GM04504 (cell line): ENCODE measurements at places on chromosomes 16 and 17.

GRCh38 chr16:78640886-78641285 lies 541.4 kb downstream of the WWOX start:
- DNase-seq, result no peak

DNA sequence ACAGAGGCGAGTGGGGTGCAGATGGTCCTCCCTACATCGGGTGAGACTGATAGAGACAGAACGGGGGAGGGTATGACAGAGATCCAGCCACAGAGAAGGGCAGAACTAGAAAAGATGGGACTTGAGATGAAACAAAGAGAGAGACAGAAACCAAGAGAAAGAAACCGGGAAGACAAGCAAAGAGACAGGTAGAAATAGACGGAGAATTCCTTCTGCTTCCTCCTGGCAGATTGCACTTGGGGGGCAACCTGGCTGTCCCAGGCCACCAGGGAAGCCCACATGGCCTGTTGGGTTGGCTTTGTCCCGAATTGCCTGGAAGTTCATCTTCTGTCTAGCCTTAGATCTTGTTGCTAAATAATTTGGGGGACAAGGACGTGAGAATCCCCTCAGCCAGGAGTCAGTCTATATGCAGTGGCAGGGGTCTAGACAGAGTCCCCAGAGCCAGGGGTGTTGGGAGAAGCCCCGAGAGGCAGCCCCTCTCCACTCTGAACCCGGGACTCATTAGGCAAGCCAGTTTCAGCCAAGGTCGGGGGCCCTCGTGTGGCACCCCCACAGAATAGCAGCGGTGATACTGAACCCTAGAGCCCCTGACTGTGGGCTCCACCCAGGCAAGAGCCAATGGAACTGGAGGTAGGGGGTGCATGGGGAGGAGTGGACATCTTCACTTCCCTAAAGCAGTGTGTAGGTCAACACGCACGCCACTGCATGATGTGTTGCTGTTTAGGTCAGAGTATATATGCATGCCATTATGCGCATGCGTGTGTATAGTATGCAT lies 627 bp upstream of the TSPOAP1 start:
- no peak for DNase-seq

GRCh38 chr17:62611292-62611691 lies 16.2 kb upstream of the MRC2 start:
- DNase-seq, result no peak

- no peak for DNase-seq
Observed at GRCh38 chr16:79805621-79806020, 205.1 kb upstream of the MAF start.

GRCh38 chr16:31213877-31214707 lies at the start of gene TRIM72:
Gene TRIM72 (plus strand): TSS chr16:31214119. CDS start chr16:31214739, 620 bp downstream.
- no peak for DNase-seq

GRCh38 chr16:13997933-13998332 lies 73.2 kb upstream of the MRTFB start:
- DNase-seq, result no peak
